ENCODE measurements at places on chromosomes 11 and 22.

GRCh38 chr11:89463266-89463780 lies 27.9 kb downstream of the NOX4 start:
- no peak for DNase-seq

DNA sequence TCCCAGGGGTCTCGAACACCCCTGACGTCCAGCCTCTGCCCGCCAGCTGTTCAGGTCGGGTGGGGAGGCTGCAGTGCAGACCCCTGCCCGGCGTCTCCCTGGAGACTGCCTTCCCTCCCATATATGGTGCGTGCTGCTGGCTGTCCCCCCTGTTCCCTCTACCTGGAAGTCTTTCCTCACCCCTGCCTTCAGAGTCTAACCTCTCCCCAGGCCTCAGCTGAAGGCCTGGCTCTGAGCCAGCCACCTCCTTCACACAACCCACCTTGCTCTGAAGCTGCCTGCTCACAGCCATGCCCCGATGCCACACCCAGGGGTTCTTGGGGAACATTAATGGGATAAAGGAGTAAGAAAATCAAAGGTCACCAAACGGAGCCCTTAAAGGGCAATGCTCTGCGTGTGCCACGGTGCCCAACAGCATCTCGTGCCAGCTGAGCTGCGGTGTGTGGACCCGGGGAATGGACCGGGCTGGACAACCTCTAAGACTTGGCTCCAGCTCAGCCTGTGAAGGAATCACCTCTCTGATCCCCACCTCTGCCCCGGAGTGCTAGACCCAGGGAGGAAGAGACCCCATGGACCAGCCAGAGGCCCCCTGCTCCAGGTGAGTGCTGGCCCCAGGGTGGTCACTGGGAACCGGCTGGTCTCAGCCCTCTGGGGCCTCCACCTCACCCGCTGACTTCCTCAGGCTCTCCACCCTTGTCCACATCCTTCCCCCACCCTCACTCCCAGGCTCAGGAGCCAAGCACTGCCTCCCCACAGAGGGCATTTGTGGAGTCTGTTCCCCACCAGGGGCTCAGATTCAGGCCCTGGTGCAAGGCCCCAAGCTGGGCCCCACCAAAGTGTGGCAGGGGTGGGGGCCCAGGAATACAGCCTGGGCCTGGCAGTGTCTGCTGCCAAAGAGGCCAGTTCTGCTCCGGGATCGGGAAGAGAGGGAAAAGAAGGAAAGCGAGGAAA lies at the start of gene NLRP6:
Gene NLRP6 (plus strand): TSS at position 407 of the 951 bp plus-strand sequence. CDS start 163 bp downstream, at position 570.
- no peak for DNase-seq

- no peak for DNase-seq
Observed at GRCh38 chr11:101267654-101268053, 138.0 kb upstream of the PGR start.

GRCh38 chr11:102757823-102758549 lies 22.4 kb downstream of the MMP10 start:
- DNase-seq, result no peak

DNA sequence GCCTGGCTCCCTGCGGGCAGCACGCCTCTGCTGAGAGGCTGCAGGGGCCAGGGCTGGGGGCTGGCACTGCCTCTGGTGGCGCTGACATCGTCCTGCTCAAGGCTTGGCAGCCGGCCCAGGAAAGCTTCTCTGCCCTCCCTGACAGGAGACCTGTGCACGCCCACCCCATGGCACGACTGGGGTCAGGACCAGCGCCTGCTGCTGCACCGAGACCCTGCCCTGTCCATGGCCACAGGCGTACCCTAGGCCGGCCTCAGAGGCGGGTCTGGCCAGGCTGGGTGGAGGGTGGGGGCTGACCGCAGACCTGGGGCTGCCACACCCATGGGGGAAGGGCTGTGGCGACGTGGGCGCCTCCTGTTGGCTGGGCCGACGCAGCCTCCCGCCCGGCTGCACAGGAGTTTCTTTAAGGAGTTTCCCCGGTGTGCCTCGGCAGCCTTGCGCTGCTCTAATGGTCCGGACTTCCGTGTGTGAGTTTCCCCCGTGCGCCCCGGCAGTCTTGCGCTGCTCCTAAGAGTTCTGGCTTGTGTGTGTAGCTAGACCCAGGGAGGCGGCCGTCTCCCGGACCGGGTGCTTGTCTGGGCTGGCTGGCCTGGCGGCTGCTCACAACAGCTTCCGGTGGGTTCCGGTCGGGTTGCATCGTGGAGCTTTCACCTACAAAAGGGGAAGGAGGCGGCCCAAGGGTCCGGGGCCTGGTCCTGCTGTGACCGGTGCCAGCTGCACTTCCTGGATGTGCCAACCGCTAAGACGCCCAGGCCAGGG lies 4.6 kb downstream of the TRABD start:
- DNase-seq, result no peak

- no peak for DNase-seq
Observed at GRCh38 chr11:36436589-36436988, 73.5 kb downstream of the TRAF6 start.

DNA sequence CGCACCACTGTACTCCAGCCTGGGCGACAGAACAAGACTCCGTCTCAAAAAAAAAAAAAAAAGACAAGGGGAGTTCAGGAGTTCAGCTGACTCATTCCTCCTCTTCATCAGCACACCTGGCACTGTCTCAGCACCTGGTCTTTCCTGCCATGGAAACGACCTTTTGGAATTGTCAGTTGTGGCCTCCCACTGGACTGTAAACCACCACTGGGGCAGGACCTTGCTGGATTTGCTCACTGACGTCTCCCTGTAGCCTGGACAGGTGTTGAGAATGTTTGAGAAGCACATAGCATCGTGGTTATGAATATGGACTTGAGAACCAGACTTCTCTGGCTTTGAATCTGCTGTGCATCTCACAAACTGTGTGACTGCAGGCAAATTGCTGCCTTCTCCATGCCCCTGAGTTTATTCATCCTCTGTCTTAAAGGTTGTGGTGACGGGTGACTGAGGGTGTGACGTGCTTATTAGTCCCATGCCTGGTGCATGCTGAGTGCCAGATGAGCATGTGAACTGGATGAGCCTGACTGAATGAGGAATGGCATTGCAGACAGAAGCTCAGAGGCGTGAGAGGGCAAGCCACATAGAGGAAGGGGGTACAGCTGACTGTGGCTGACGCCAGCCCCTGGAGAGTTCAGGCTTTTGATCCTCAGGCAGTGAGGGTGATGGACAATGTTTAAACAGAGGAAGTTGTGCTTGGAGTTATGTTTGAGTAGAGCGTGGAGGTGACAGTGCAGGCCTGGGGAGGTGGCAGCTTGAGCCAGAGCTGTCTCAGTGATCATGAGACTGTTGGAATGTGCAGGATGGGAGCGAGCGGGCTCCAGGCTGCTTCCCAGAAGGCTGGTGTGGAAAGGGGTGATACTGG lies 12.7 kb downstream of the TOM1 start:
- no peak for DNase-seq

- no peak for DNase-seq
Observed at GRCh38 chr11:7536100-7536499, 22.3 kb downstream of the PPFIBP2 start.

DNA sequence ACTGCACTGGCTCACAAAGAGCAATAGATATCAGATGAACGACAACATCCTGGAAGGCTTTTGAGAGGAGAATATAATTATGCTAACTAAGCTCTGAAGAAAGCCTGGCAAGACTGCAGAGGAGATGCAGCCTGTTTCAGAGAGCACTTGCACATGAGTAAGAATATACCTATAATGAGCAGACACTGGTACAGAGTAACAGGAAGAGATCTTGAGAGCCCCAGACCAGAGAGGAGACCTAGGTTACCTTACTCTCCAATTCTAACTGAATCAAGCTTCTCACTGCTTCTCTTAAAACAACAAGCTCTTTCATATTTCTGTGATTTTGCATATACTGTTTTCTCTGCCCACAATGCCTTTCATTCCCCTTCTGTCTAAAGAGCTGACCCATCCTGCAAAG lies 66.5 kb downstream of the FAM168A start:
- DNase-seq, result no peak

DNA sequence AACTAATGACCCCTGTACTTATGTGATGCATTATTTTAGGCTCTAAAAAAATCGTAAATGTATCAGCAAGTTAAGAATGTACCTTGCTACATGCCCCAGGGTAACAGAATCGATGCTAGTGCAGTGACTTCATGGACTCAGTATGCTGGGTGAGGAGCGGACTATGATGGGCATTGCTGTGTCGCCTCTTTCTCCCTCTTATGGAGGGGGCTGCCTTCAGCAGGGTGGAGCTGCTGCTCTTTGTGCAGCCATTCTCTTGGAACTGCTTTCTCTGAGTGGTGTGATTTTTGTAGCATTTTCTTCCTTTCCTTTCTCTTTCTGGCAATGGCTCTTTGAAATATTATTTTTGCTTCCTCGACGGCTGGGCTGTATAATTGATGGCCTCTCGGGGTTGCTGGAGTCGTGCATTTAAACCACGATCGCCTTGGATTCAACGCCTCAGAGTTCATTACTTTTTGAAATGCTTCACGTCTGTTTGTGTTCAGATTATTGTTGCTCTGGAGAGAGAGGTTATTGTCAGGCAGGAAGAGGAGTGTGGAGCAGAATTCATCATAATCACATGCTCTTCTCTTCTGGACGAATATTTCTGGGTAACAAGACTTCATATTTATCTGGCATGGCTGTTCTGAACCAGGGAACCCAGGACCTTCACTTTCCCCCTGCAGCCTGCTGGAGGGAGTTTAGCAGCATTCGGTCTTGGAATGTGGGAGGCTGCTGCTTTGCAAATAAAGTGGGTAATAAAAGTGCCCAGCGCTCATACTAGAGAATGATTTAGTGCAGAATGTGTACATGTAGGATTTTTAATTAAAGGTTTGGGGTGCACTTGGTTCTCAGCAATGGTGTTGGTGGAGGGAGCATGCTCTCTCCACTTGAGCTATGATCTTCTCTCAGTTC lies 804.2 kb downstream of the NTM start:
- DNase-seq, result no peak

- no peak for DNase-seq
Observed at GRCh38 chr11:94602430-94603372, 35.5 kb downstream of the PIWIL4 start.

DNA sequence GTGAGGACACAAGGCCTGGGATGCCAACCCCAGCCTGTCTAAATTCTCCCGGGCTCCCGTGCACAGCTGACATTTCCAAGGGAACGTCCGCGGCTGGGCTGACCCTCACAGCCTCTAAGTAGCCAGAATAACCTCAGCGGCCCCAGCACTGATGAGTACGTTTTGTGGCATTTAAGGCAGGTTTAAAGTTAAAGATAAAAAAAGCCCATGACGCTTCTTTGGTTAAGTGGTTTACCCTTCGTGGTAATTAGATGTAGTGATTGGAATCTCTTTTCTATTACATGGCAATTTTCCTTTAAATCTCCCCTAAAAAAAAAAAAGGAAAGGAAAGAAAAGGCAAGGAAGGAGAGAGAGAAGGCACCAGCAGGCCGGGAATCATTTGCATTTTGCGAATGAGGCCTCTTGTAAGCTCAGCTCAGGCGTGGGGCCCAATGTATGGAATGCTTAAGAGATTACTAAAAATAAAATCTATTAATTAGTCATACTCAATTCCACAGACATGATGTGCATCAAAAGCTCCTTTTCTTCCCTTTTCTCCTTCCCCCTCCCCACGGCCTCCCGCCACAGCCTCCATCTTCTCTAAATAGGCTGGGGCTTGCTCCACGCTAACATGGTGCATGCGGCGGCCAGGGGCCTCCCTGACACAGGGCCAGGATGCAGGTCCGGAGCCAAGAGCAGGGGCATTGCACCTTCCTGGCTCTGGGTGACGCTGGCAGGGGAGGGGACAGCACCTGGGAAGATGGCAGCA lies 44.1 kb downstream of the MACROD1 start:
- no peak for DNase-seq

GRCh38 chr11:3129181-3129590 lies 35.9 kb downstream of the OSBPL5 start:
- DNase-seq, result no peak

DNA sequence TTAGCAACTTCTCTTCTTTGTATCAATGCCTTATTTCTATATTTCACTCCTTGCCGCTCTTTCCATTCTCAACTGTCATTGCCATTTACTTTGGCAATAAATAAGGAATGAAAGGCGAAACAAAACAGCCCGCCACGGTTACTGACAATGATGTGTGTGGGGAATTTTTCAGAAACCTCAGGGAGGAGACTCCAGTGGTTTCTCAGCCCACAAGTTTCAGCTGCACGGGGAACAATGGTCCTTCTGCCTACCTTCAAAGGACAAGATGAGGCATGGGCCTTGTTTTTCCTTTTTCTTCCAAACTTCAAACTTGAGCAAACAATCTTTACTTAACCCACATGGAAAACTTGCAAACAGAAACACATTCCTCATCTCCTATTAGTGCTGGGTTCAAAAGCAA lies 409.4 kb downstream of the METTL15 start:
- no peak for DNase-seq

- no peak for DNase-seq
Observed at GRCh38 chr22:23053912-23054530, 16.3 kb upstream of the GNAZ start.

- DNase-seq, result no peak
Observed at GRCh38 chr11:72136684-72137262, 1.2 kb downstream of the FOLR3 start.

DNA sequence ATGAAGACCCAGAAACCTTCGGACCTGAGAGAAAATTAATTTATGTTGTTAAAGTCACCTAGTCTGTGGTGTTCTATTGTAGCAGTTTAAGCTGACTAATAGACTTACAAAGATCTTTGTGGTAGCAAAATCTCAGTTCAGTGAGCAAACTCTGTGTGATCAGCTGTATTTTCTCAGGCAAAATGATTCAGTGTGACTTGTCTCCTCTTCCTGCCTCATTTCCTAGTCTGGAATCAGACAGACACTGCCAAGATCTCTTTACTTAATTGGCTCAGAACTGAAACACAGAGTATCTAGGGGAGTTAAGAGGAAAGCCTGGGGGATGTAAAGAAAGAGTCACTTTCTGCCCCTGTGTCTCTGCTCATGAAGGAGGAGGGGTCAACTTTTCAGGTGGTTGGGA lies 564.7 kb downstream of the KCNA4 start:
- DNase-seq, result no peak

DNA sequence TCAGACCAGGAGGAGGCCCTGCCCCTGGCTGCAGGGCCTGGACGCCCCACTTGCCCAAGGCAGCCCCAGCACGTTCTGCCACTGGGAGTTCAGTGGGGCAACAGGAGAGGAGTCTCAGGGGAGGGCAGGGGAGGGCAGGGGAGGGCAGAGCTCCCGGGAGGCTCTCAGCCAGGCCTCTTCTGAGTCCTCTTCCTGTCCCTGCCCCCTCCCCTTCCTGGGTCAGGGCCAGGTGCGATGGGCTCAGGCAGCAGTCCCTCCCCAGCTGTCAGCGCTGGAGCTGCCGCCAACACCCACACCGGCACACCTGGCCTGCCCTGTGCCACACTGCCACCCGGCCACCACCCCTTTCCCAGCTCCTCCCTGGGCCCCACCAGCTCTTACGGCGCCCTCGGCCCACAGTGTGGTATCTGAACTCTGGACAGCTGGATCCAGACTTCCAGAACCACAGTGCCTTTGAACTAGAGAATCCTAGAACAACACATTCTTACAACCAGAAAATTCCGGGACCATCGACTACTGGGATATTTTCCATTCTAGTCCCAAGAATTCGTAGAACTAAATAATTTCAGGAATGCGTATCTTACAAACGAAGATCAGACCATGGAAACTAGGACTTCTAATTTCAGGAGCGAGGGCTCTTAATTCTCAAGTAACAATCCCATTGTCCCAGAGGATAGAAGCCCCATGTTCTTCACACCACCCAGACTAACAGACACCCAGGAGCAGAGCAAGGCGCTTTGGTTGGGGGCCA lies 21.8 kb downstream of the RPL3 start:
- no peak for DNase-seq

GRCh38 chr11:78351193-78351592 lies 66.4 kb downstream of the GAB2 start:
- no peak for DNase-seq

- DNase-seq, result no peak
Observed at GRCh38 chr11:33027233-33027632, 11.6 kb downstream of the DEPDC7 start.
